Mesothelial cell of epicardium (in vitro differentiated cells): ENCODE measurements at places on chromosomes 7 and 10.

DNA sequence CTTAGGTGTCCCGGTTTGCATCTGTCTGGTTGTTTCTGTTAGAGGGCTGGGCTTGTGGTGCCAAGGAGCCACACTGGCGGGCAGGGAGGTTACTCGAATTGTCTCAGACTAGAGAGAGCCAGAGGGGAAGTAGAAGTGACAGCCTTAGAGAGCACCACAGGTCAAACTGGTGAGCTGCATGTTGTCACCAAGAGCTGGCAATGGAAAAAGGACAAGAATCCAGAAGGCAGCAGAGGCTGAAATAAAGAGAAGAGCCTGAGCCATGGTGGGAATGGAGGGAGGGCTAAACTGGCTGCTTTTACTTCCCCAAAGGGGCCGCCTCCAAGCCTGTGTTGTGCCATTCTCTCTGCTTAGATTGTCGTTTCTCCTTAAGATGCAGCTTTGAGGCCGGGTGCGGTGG lies 31.1 kb upstream of the RHBDD2 start:
- DNase-seq, result no peak

DNA sequence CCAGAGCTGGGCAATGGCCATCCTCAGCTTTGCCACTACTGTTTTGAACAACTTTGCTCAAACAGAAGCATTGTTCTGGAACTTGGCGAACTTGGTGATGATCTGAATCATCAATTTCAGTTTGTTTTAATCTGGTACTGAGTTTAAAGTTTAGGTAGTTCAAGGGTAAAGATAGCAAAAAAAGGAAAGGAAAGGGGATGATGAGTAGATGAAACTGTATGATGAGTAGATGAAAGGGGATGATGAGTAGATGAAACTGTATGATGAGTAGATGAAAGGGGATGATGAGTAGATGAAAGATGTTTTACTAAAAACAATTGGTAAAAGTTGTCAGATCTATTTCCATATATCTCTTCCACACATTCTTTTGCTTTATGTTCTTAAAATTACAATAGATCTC lies 737.0 kb downstream of the LRMDA start:
- no peak for DNase-seq

GRCh38 chr10:130542761-130543160 lies 406.6 kb downstream of the GLRX3 start:
- DNase-seq, result no peak

DNA sequence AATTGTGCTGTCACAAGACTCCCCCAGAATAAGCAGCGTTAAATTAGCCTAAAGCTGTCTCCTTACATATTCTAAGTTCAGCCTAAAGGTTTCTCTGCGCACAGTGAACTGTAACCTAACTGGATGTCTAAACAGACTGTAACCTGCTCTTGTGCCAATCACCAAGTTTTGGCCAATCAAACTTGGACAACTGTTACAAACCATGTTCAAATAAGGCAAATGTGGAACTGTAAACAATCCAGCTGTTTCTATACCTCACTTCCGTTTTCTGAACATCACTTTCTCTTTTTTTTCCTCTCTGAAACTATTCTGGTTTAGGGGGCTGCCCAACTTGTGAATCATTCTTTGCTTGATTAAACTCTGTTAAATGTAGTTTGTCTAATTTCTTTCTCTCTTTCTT lies 252.2 kb upstream of the HABP2 start:
- no peak for DNase-seq

DNA sequence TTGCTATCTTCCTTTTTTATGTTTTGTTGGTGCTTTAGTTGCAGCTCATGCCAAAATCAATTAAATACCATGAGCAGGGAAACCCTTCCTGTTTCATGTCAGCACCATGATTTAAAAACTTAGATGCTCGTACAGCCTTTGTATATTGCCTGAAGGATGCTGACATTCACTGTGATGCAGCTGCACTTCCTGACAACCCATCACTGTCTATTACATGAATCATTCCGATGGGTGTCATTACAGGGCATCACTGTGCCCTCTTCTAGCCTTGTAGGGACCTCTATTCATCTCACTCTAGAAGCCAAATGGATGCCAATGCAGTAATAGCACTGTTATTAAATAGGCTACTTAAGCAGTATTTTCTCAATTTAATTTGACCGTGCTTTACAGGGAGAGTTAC lies 18.3 kb upstream of the ITGB1 start:
- no peak for DNase-seq

GRCh38 chr7:129781928-129782817 lies 170.6 kb downstream of the UBE2H start:
- no peak for DNase-seq

- DNase-seq, result no peak
These were observed 56.8 kb downstream of the CSTF2T start for GRCh38 chr10:51642581-51642980.

DNA sequence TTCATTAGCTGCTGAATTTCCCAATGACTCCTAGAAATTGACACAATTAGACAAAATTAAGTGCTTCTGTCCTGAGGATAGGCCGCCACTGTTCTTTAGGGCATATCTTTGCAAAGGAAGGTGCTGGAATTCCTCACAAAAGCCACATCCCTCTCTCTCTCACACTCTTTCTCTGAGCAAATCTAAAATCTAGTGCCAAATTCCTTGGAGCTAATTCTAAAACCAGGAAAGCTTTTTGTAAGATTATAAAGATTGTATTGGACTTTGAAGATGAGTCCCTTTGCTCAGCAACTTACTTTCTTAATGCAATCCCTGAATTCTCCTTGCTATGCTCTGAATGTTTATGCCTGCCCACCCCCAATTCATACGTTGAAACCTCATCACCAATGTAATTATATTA lies 288.9 kb downstream of the KCNMA1 start:
- no peak for DNase-seq

DNA sequence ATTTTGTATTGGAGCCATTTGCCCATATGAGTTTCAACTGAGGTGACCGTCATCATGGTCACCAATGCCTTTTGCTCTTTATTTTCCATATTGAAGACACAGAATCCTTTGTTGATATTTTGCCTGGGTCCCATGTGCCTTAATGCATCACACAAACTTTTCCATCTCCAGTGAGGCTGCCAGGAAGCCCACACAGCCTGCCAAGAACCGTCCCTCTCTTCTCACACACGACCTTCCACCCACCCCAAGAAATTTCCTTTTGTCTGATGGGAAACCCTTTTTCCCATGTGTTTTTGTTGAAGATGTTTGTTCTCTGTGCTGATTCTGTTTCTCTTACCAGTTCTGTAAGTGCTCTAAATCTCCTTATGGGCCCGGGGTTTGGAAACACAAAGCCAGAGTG lies 168.9 kb downstream of the CSTF2T start:
- no peak for DNase-seq

DNA sequence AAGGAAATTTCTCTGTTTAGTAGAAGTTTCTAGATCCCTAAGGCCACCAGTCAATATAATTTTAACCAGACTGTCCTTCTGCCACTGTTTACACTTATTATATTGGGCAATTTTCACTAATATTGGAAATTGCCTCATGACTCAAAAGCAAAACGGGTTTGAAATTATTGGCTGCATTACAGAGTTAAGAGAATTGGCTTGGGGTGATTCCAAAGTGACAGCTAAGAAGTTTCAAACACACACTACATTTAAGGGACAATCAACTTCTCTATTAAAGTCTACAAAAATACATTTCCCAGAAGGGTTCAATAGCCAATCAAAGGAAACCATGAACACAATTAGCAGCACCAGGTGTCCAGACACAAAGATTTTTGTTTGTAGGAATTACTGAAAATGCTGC lies 111.9 kb downstream of the NEBL start:
- DNase-seq, result no peak

DNA sequence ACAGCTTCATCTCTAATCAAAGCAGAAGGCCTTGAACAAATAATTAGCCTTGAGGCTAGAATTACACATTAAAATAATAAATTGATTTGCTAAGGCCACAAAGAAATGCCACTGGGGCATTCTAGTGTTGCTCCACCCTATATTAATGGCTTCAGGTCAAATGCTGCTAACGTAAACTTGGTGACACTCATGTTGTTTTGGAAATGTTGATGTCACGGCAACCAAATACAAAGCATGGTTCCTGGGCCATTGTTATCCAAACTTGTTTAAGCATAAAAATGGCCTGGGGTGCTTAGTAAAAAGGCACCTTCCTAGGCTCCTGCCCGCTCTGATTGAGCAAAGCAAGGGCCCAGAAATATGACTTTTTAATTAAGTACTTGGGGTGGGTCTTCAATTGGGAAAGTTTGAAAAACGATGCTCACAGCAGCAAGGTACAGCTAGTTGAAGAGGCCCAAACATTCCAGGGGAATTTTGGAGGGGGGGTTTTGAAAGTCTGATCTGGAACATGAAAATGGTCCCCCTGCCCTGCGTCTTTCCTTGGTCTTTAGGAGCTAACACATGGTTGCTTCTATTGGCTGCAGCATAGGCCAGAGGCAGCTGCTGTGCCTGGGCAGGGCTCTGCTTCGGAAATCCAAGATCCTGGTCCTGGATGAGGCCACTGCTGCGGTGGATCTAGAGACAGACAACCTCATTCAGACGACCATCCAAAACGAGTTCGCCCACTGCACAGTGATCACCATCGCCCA lies 67.8 kb downstream of the ABCC2 start:
- no peak for DNase-seq

- no peak for DNase-seq
These were observed 2.5 kb downstream of the ACTR3B start for GRCh38 chr7:152762056-152762455.

DNA sequence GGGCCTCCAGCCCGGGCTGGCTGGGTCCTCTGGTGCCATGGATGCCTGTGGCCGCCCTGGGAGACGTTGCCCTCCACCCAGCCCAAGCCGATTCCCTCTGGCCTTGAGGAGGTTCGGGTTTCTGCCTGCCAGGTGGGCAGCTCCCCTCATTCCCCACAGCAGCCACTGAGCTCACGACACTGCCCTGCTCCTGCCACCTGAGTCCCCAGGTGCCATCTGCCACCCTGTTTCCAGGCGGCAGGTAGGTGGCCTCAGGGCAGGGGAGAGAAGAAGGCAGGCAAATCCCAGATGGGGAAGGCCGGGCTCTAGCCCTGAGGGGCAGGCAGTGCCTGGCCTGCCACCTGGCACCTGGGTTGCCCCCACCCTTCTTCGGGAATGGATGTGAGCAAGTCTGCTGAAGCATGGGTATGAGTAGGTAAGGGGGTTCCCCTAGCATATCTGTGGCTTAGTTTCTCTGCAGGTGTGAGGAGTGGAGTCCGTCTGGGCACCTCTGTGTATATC lies 92.2 kb upstream of the PPIF start:
- DNase-seq, result no peak

DNA sequence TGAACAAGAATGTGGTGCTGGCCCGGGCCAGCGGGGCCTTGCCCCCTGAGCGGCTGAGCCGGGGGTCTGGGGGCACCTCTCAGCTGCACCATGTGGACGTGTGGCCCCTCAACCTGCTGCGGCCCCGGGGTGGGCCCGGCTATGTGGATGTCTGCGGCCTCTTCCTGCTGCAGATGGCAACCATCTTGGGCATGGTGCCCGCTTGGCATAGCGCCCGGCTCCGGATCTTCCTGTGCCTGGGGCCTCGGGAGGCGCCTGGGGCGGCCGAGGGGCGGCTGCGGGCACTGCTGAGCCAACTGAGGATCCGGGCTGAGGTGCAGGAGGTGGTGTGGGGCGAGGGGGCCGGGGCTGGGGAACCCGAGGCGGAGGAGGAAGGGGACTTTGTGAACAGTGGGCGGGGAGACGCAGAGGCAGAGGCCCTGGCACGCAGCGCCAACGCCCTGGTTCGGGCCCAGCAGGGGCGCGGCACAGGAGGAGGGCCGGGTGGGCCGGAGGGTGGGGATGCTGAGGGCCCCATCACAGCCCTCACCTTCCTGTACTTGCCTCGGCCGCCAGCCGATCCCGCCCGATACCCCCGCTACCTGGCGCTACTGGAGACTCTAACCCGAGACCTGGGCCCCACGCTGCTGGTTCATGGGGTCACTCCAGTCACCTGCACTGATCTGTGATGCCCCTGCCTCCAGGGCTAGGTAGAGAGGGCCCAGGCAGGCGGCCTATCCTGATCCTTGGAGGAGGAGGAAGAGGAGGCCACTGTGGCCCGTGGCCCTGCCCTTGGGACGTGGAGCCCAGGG lies 1.1 kb upstream of the TRIP6 start:
- no peak for DNase-seq

DNA sequence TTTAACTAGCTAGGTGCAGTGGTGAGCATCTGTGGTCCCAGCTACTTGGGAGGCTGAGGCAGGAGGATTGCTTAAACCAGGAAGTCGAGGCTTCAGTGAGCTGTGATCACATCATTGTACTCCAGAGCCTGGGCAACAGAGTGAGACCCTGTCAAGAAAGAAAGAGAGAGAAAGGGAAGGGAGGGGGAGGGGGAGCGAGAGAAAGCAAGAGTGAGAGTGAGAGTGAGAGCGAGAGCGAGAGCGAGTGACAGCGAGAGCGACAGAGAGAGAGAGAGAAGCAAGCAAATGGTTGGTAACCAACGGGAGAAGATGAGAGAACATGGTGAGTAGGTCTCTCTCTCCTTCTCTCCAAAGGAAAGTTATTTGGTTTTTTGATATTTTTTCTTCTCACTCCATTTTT lies 69.8 kb upstream of the DGKI start:
- no peak for DNase-seq

DNA sequence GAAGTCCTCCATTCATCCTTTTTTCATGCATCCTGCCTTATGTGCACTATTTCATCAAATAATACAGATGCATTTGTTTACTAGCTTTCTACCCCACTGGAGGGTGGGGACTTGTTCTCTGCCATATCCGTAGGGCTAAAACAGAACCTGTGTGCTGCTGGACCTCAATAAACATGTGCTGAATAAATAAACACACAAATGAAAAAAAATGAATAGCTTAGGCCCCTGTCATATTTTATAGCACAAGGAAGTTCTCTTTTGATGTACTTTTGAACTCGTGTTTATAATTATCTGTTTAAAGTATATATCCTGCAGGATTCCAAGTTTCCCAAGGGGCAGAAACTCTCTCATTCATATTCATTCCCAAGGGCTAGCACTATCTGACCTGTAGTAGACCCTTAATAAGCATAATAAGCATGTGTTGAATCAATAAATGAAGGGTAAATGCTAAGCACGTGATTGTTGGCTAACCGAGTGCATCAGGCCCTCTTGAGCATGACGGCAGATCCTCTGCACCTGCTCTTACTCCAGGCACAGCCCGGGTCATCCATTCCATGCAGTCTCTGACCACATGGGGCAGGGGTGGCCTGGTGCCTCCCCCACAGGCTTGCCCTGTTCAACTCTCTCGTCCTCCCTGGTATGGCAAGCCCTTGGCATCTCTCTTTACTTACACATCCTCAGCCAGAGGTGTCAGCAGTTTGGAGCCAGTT lies 474.1 kb upstream of the ZMIZ1 start:
- no peak for DNase-seq

GRCh38 chr10:123153486-123154091 lies 613 bp upstream of the BUB3 start:
- DNase-seq, result no peak

GRCh38 chr10:73992899-73993788 lies 4.8 kb upstream of the VCL start:
- DNase-seq, result no peak
